ENCODE measurements at places on chromosomes 16 and 17.
A peak's percentile ranks its signal among the peaks of the same experiment; 100 is the strongest.

- peak; percentile 76 for DNase-seq
Measured at GRCh38 chr16:67542464-67542863, 13.8 kb downstream of the RIPOR1 start.

DNA sequence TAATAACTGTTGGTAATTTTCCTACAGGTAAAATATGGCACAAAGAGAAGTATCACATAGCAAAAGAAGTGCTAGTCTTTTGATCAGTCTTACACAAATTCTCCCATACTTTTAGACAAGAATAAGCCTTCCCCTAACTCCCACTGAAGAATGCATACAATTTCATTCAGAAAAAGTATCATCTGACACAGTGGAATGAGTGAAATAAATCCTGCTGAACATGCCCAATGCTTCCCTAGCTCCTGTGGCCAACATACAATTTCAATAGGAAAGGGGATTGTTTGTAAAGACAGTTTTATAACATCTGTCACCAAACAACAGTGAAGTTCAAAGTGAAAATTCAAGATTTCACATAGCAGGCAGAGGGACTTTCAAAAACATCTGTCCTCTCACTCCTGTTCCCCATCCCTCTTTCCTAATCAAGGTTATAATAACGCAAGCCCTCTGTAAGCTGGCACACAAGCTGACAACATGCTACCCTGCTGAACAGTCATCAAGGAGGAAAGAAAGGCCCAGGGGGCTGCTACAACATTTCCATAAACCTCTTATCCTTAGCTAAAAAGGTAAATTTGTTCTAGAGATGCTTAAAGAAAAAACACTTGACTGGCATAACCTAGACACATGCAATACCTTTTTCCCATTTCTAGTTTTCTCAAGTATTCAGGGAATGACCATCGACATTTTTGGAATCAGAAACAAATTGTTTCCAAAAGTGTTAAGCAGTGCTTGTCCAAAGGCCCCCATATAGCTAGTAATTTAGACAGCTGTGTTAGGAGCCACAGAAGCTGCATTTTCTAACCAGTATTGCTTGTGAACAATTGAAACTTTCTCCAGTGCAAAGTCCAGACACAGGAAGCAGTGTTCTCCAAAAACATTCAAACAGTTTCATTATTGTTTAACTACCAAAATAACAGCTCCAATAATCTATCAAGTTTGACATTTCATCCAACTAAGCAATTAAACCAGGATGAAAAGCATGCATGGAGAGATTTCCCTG is 11.5 kb upstream of the RFFL start:
- DNase-seq, result no peak

GRCh38 chr17:40602445-40603443 is 37.5 kb upstream of the CCR7 start:
- DNase-seq, result peak; percentile 68

DNA sequence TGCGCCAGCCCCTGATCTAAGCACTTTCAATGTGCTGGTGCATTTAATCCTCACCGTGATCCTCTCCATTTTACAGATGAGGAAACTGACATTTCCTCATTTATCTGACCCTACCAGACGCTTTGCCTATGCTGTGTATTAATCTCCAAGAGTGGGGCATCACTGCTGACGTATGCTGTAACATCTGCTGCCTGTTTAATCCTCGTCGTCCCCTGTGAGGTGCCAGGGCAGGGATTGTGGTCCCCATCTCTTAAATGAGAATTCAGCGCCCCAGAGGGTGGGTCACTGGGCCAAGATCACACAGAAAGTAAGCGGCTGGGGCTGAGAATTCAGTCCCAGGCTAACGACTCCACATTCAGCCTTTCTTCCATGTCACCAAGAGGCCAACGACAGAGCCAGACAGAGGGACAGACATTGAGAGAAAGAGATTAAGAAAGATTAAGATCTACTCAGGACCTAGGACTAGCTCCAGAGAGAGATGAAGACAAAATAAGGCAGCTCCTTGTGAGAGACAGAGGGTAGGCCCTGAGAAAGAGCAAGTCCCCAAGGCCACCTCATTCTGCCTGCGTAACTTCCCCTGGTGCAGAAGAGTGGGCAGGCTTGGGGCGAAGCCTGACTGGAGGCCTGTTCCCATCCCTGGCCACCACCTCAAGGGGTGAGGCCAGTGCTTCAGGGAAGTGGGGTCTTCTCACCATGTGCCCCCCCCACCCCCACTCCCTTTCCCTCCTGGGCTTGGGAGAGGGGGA is 13.5 kb downstream of the CACNA1G start:
- no peak for DNase-seq

DNA sequence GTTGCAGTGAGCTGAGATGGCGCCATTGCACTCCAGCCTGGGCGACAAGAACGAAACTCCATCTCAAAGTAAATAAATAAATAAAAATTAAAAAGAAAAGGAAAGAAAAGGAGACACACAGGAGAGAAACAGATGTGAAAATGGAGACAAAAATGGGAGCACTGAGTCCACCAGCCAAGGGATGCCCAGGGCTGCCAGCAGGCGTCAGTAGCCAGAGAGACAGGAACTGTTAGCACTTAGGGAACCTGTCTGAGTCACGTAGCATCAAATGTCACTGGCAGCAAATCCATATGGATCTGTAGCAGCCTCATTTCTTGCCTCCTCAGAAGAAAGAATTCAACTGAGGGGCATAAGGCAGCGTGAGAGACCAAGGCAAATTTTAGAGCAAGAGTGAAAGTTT is 79.7 kb downstream of the CYLD start:
- DNase-seq, result no peak

DNA sequence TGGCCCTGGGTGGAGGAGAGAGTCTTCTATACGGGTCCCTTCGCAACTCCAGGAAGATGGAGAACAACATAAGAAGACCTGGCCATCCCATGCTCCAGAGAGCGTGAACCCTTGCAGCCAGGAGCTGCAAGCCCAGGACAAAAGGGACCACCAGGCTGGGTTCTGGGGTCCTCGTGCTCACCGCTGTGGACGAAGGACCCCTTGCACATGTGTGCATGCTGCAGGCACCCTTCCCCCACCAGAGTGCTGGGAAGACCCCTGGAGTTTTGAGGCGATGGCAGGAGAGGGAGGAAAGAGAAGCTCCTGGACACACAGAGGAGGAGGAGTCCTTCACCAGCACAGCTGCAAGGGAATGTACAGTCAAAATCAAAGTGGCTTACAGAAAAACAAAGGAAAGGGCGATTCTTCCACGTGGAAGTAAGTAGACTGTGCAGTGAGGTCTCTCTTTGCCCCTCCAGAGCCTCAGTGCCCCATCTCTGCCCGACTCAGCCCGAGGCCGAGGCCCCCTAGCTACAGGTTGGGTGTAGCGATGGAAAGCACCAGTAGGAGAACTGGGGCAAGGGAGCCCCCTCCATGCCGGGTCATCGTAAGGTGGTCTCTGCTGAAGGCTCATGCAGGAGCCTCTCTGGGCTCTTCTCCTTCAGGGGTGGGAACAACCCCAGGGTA is 51.3 kb downstream of the PIMREG start:
- DNase-seq, result no peak

GRCh38 chr16:1696863-1697262 is 9.1 kb upstream of the MAPK8IP3 start:
- no peak for DNase-seq

DNA sequence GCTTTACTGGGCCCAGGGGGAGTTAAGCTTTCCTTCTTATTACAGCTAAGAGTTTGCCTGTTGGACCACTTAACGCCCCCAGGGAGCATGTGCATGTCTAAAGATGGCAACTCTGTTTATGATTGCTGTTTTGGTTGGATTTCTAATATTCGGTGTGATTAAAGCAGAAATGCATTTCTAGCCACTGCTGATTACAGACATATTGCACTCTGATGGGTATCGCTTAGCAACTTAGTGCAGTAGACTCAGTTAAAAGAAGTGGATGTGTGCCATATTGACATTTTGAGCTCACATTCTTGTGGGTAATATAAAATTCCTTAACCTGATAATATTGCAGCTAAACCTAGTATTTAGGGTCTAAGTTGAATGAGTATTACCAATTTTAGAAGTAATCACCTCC is 4.2 kb downstream of the NF1 start:
- no peak for DNase-seq

DNA sequence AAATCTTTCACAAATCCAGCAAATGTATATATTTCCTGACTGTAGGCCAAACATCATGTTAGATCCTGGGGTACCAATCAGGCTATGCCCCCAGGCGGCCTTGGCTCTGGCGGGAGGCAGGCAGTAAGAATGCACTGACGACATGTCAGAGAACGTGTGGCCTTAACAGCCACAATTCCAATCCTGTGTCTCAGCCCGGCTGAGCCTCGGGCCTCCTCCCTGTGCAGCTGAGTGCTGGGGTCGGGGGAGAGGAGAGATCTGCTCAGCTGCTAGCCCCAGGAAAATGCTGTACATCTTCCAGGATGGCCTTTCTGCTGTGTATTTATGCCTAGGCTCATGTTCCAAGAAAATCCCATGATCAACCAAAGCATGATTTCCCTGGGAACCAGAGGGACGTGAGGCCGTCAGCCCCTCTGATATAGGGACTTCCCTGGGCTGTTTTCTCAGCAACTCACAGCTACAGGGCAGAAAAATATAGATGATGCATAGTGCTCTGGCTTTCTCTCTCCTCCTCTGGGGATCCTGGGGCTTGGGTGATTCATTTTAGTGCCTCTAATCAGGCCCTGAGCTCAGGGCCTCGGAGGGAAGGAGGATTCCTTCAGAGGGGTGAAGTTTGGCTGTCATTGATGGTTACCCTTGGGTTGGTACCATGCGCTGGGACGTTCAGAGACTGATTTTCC is 604.0 kb downstream of the HS3ST4 start:
- DNase-seq, result no peak

GRCh38 chr17:53101706-53102105 is 721.0 kb upstream of the KIF2B start:
- no peak for DNase-seq

- no peak for DNase-seq
Measured at GRCh38 chr17:78117027-78117981, 11.3 kb downstream of the TMC6 start.

GRCh38 chr17:59611503-59611902 is 8.2 kb upstream of the CLTC start:
- no peak for DNase-seq

All from CD8-positive, alpha-beta memory T cell (primary cell).